ENCODE measurements at places on chromosomes 16 and 17. TPM values are rescaled to one million over a fixed set of nuclear protein-coding genes. Genes with fewer than 3 reads are reported as not detected.

DNA sequence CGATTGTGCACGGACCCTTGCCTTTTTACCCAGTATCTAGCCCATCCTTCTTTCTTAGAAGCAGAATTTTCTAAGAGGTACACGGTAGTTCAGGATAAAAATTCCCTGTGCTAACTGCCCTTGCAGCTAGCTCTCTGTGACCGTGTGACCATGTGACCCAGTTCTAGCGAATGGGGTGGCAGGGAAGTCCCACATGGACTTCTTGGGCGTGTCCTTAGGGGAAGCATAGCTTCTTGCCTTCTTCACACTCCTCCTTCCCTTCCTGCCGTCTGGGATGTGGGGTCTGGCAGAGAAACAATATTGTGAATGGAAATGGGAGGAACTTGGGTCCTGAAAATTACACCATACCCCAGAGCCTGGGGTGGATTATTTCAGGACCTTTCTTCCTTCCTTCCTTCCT, 670.7 kb downstream of the MAF start:
- DNase-seq = no peak

DNA sequence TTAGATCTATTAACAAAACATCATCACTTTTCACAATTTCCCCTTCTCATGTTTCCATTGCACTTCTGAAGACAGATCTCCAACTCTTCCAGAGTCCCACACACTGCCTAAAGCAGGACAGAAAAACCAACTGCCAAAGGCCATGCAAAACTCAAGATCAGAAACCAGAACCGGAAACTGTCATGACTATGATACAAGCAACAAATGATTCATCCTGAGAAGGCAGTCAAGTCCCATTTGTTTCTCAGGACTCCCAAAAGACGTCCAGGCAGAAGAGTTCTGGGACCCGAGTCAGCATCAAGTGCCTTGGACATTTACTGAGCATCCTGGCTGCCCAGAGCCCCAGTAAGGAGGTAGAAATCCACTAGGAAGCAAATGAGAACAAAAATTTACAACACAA, 38.8 kb downstream of the ERN1 start:
- peak; percentile 24 for DNase-seq

Gene CA10
- total RNA-seq = not detected

DNA sequence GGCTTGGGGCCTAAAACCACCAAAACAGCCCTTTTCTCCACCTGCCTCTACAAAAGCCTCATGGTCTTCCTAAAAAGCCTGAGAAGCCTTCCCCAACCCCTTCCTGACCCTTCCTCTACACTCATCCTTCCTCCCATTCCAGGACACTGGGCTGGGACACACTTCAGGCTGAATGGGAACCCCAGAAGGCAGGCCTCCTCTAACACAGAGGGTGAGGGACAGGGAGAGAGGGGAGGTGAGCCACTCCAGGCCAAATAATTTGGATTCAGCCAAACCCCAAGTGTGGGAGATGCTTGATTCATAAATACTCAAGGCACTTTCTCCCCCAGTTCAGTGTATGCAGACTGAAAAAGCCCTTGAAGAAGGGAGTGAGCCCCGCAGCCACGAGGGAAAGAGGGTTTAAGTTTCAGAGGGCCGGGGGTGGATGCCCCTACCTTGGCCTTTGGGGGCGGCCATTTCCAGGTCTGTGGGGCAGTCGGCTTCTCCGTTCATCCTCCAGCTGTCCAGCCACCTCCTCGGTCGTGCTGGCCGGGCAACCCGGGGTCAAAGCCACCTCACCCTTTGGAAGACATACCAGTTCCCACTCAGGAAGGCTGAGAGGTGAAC, 1.6 kb downstream of the UBTF start:
- no peak for DNase-seq

Gene OSBPL7
- 4.6 TPM for total RNA-seq

Gene SLC6A2
- total RNA-seq = not detected

DNA sequence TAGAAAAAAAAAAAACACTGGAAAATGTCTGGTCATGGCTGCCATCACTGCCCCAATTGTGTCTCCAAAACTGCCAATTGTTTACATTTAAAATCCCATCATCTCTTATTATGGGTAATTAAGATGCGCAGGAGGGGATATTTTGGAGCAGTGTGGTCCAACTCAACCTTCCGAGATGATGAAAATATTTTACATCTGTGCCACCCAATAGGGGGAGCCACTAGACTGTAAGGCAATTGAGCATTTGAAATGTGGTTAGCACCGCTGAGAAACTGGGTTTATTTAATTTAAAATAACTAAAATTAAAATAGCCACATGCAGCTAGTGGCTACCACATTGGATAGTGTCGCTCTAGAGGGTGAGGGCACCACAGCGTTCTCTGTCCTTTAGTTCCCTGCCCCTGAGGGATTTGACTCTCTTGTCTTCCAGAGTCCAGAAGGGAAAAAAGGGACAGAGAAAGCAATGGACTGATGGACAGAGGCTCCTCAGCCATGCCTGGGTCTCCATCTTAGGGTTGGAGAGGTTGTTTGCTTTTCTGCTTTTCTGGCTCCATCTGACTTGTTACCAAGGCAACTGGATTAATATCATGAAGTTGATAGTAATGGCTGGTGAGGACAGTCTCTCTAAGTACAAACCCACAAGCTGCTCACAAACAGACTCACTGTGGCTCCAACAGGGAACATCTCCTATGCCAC, 3.5 kb downstream of the MPO start:
- no peak for DNase-seq

Gene CD300A
- total RNA-seq = not detected

Gene LRRC75A
- total RNA-seq = 1.2 TPM

- no peak for DNase-seq
Measured at GRCh38 chr16:20940871-20941635, 40.5 kb downstream of the LYRM1 start.

- DNase-seq = peak; percentile 46
Measured at GRCh38 chr16:85126705-85127378, 14.6 kb upstream of the CIBAR2 start.

Gene CCDC144A
- 0.77 TPM for total RNA-seq

DNA sequence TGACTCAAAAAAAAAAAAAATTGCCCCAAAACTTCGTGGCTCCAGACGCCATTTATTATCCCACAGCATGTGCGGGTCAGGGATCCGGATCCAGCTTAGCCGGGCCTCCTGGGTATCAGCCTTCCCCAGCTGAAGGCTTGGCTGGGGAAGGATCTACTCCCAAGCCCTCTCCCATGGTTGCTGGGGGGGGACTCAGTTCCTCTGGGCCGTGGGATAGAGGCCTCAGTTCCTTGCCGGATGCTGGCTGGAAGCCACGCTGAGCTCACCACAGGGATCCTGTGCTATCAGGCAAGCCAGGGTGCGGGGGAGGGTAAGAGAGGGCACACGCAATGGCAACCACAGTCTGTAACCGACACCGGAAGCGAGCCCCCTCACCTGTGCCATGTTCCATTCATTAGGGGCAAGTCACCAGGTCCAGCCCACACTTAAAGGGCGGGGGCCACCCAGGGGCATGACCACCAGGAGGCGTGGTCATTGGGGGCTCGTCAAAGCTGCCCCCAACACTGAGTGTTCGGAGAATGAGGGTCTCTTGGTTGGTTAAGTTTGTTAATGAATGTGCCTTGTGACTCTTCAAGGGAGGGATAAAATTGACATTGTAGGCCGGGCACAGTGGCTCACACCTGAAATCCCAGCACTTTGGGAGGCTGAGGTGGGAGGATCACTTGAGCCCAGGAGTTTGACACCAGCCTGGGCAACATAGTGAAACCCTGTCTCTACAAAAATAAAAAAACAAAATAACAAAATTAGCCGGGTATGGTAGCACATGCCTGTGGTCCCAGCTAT, 210.0 kb upstream of the GSE1 start:
- DNase-seq = no peak

DNA sequence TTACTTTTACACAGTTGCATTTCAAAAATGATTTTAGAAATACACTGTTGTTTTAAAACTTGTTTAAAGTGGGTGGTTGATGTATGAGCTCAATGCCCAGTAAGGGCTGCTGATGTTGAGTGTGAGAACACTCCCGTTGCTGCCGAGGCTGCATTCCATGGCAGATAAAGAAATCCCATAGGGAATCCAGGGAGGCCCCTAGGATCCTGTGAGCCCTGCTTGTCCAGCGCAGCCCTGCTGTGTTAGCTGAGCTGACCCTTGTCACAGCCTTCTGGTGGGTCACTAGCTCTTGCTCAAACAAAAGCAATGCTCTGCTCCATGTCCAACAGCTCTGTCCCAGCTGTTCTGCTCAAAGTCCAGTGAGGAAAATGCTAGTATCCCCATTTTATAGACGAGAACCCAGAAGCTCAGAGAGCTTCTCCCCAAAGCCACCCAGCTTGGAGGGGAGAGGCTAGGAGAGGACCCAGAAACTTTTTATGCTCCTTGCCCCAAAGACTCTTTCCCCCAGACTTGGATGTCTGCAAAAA, 18.6 kb upstream of the COL1A1 start:
- no peak for DNase-seq

- DNase-seq = peak; percentile 76
Measured at GRCh38 chr17:859824-860195, 77.7 kb downstream of the MRM3 start.

Data from dermis microvascular lymphatic vessel endothelial cell (primary cell).